Neural crest cell (in vitro differentiated cells): ENCODE measurements at places on chromosomes 3 and 15. TPM values are rescaled to one million over a fixed set of nuclear protein-coding genes. Genes with fewer than 3 reads are reported as not detected.

GRCh38 chr15:87487484-87487883 lies 769.1 kb downstream of the NTRK3 start:
- H3K27ac ChIP-seq: no peak overlapping the region
- H3K27me3 ChIP-seq: no peaks in the 10 kb centered on the region
- no peak for DNase-seq
- H3K4me1 ChIP-seq: peaks cover 8% of the 10 kb centered on the region
- H3K4me3 ChIP-seq: no peak overlapping the region

GRCh38 chr3:198070871-198071270 lies 110.9 kb downstream of the LMLN start:
- H3K4me3 ChIP-seq: no peak overlapping the region
- no peak for DNase-seq
- peaks cover 22% of the 10 kb centered on the region for H3K4me1 ChIP-seq
- H3K27me3 ChIP-seq: peaks cover 30% of the 10 kb centered on the region
- no peak overlapping the region for H3K27ac ChIP-seq

DNA sequence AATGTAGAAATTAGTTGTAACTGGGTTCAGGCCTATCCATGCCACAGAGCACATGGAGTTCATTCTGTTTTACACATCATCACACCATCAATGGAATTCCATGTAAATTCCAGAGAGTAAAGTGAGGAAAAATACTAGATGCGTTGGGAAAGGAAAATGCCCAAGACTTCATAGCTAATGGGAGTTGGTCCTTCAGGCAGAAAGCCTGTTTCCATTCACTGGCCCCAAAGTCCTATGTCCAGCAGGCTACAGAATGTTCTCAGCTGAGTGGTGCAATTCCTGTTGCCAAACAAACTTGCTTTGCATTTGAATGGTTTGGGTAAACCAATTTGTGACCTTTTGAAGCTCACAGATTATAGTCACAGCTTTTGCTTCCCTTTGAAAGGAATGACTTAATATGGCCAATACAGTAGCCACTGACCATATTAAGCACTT lies 164.6 kb upstream of the PFN2 start:
- H3K4me3 ChIP-seq: no peak overlapping the region
- no peaks in the 10 kb centered on the region for H3K36me3 ChIP-seq
- H3K4me1 ChIP-seq: peaks cover 7% of the 10 kb centered on the region
- H3K27me3 ChIP-seq: no peaks in the 10 kb centered on the region

GRCh38 chr3:189685860-189686259 lies 54.7 kb downstream of the TP63 start:
- H3K27ac ChIP-seq: no peak overlapping the region
- H3K27me3 ChIP-seq: peaks cover 3% of the 10 kb centered on the region
- no peaks in the 10 kb centered on the region for H3K4me1 ChIP-seq
- H3K36me3 ChIP-seq: no peaks in the 10 kb centered on the region
- DNase-seq: no peak

DNA sequence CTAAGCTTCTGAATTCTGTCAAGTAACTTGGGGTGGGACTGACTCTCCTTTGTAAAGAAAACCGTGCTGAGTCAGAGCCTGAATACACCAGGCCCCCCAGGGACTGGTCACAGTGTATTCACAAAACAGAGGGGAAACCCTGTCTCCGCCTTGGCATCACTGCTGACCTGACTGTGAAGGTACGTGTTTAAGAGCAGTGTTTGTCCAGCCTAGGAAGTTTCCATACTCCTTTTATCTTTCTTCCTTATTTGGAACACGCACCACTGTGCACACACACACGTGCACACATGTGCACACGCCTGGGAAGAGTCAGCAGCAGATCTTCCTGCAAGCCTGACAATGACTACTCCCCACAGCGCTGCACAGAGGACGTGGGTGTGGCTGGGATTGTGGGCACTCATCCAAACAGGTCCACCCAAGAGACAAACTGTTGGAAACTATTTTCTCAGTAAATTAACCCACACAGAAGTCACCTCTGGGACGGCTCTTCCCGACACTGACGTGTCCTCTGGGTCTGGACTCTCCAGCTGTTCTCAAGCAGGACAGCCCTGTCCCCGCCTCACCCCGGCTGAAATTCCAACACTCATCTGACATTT lies 87.7 kb downstream of the ATP10A start:
- H3K36me3 ChIP-seq: no peaks in the 10 kb centered on the region
- no peak overlapping the region for H3K4me3 ChIP-seq
- H3K27me3 ChIP-seq: no peaks in the 10 kb centered on the region
- H3K27ac ChIP-seq: peak overlapping the region; percentile 47
- peaks cover 31% of the 10 kb centered on the region for H3K4me1 ChIP-seq

GRCh38 chr3:64489361-64490044 lies 198.3 kb downstream of the ADAMTS9 start:
- peaks cover 48% of the 10 kb centered on the region for H3K4me1 ChIP-seq
- H3K4me3 ChIP-seq: peak overlapping the region; percentile 52
- peak overlapping the region; percentile 45 for H3K27ac ChIP-seq
- DNase-seq: peak; percentile 72
- no peaks in the 10 kb centered on the region for H3K27me3 ChIP-seq

DNA sequence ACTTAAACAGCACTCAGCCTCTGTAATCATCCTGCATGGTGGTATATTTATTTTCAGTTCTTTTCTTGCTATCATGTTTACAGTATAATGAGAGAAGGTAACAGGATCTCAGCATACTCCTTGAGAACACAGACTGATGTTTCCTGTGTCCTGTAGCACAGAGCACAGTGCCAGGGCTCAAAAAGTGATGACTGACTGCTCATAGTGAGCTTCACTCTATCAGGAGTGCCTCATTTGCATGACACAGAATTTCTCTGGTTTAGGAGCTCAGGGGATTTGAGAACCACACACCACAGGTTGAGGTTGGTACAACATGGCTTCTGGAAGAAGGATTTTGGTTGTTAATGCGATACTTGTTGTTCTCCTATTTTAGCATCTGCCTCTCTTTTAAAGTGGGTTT lies 68.5 kb upstream of the SLC2A2 start:
- H3K4me3 ChIP-seq: no peak overlapping the region
- H3K4me1 ChIP-seq: peaks cover 17% of the 10 kb centered on the region
- no peak overlapping the region for H3K27ac ChIP-seq
- H3K27me3 ChIP-seq: no peaks in the 10 kb centered on the region
- H3K36me3 ChIP-seq: peaks cover 29% of the 10 kb centered on the region

GRCh38 chr3:24756101-24756888 lies 261.6 kb upstream of the THRB start:
- peaks cover 8% of the 10 kb centered on the region for H3K4me1 ChIP-seq
- no peak for DNase-seq
- no peaks in the 10 kb centered on the region for H3K36me3 ChIP-seq
- H3K4me3 ChIP-seq: no peak overlapping the region

DNA sequence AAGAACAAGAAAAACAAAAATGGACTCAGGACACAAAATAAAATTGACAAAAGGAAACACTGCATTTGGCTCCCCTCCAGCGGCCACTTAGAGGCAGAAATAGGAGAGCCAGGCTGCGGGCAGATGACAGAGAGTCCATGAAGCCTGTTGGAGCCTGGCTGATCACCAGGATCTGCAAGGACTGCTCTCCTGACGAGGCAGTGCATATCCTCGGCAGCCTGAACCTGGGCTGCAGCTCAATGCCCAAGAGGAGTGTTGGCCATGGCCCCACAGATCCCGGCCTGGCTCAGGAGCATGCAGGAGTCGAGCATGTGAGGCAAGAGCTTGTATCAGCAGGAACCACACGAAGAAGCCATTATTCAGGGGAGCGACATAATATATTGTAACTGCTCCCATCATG lies 199.8 kb downstream of the STT3B start:
- H3K27me3 ChIP-seq: no peaks in the 10 kb centered on the region
- no peak overlapping the region for H3K4me3 ChIP-seq
- no peak for DNase-seq
- no peak overlapping the region for H3K27ac ChIP-seq

- no peak overlapping the region for H3K27ac ChIP-seq
- DNase-seq: no peak
- no peak overlapping the region for H3K4me3 ChIP-seq
- no peaks in the 10 kb centered on the region for H3K36me3 ChIP-seq
Observed at GRCh38 chr3:71168121-71168721, 415.3 kb downstream of the FOXP1 start.

GRCh38 chr3:183013856-183014255 lies 33.5 kb upstream of the DCUN1D1 start:
- DNase-seq: no peak
- H3K36me3 ChIP-seq: peaks cover 6% of the 10 kb centered on the region
- no peak overlapping the region for H3K4me3 ChIP-seq
- H3K27ac ChIP-seq: no peak overlapping the region
- H3K27me3 ChIP-seq: no peaks in the 10 kb centered on the region
- H3K4me1 ChIP-seq: no peaks in the 10 kb centered on the region

GRCh38 chr3:16496008-16496407 lies 17.5 kb downstream of the RFTN1 start:
- H3K4me1 ChIP-seq: peaks cover 10% of the 10 kb centered on the region
- DNase-seq: no peak
- no peaks in the 10 kb centered on the region for H3K27me3 ChIP-seq
- peaks cover 3% of the 10 kb centered on the region for H3K36me3 ChIP-seq
- H3K27ac ChIP-seq: no peak overlapping the region

BCL2A1 gene
- not detected in 2 replicates for total RNA-seq

CTXN2 gene
- total RNA-seq: 0.18 and 0.26 TPM in 2 replicates

DNAH12 gene
- total RNA-seq: 0.09 and 0.34 TPM in 2 replicates

SLC24A5 gene
- 0.16 TPM in 1 of 2 replicates, not detected in the other for total RNA-seq

LMAN1L gene
- not detected in 2 replicates for total RNA-seq
